ENCODE measurements at places on chromosomes 3 and 15.
A peak's percentile ranks its signal among the peaks of the same experiment; 100 is the strongest.

DNA sequence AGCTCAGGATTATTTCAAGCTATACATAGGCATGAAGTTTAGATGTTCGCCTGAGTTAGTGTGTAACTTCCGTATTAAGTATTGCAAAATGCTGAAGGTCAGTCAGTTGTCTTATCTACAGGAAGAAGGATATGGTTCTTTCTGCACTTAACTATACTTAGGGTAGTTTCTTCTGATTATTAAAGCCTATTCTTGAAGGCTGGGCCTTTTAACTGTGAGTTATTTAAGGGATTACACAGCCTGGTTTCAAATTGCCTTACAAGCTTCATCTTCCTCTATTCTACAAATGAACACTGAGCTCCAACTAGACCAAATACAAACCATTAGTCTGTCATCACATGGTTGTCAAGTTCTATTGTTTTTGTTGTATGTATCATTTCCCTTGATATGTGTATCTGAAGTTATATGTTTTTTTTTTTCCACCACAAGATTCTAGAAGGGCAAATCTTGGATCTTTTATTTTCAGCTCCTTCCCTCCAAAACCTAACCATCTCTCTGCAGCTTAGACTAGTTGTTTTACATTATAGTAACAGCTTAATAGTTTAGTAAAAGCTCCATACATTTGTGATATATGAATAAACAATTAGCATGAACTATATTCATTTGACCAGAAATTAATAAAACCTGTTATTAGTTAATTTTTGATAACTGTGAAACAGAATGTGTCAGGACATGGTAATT, 272.9 kb upstream of the KCNMB2 start:
- DNase-seq, result no peak

DNA sequence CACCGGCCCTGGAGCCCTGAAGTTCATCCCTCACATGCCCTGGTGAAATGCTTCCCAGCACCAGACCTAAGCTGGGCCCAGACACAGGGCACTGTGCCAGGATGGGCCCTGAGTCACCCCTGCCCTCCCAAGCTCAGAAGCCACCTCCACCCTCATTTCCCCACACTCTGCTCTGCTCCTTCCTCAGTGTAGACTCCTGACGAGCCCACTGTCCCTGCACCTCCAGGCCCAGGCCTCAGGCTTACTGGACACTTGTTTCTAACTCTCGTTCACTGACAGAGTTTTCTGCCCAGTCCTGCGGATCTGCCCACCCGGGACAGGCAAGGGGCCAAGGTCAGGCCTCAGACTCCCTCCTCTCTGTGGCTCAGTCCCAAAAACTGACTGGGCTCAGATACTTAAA, 112.6 kb upstream of the RNF7 start:
- DNase-seq, result no peak

DNA sequence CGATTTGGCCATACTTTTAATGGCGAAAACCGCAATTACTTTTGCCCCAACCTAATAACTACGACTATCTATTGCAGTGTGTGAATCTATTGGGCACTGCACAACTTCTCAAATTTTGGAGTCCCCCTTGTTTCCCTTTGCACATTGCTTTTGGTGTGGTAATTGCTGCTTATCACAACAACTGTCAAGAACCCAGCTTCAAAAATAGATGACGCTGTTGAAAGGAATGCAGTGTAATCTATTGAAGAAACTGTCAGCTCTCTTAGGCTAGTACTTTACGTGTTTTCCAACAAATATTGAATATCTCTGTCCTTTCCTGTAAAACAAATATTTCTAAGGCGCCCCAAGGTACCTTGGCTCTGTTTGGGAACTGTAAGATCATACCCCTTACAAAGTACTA, 222.8 kb upstream of the UBE2E2 start:
- DNase-seq, result no peak

DNA sequence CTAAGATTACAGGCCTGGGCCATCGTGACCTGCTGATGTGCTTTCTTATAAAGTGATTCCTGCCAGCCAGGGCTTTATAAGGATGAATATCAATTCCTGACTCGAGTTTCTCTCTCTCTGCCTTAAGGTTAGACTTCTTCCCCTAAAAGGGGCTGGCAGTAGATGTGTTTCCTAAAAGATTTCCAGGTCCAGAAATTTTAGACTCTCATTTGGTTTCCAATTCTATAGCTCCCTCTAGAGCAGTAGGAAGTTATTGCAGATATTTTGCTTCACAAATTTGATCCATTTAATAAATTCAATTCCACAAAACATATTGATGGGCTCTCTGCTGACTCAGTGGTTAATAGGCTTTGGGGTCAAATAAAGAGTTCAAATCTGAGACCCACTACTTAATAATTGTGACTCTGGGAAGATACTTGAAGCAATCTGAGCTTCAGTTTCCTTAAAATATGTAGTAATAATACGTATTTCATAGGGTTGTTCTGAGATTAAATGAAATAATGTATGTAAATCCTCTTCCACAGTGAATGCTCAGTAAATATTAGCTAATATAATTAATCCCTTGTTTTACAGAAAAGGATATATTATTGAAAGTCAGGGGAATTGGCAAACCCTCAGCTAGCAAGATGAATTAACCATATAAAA, 2.1 kb downstream of the TRIM69 start:
- DNase-seq, result peak; percentile 3

GRCh38 chr3:23761440-23761896, 44.3 kb upstream of the UBE2E1 start:
- no peak for DNase-seq

GRCh38 chr3:16132928-16133327, 41.6 kb upstream of the GALNT15 start:
- no peak for DNase-seq

GRCh38 chr3:156620260-156620659, 54.1 kb upstream of the TIPARP start:
- peak; percentile 99 for DNase-seq

- DNase-seq, result peak; percentile 56
Observed at GRCh38 chr3:115092220-115092791, 54.8 kb downstream of the ZBTB20 start.

GRCh38 chr3:14845180-14845579, 26.4 kb downstream of the FGD5 start:
- no peak for DNase-seq

GRCh38 chr15:79140846-79141570, 50.4 kb upstream of the RASGRF1 start:
- no peak for DNase-seq

DNA sequence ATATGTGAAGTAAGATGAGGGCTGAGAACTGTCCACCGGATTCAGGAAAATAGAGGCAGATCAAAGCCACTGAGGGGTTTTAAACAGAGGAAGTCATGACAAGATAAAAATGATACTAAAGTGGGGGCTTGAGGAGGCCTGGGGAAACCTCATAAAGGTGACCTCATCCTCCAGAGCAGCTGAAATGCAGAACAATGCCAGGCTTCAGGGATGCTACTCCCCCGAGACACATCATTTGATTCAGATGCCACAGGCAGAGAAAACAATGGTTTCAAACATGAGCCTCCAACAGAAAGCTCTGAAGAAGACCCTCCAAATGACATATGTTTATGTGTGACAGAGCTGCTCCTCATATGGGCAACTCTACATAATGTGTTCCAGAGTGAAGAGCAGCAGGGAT, 6.4 kb downstream of the CFAP20DC start:
- no peak for DNase-seq

- peak; percentile 54 for DNase-seq
Observed at GRCh38 chr3:29582273-29582672, 301.4 kb downstream of the RBMS3 start.

GRCh38 chr3:136885357-136886213, 23.6 kb downstream of the NCK1 start:
- DNase-seq, result no peak

Measured in NCI-H1105 treated with DMSO at 0.1 percent for 48 hours (cell line).